ENCODE measurements at places on chromosomes 6 and 20. TPM values are rescaled to one million over a fixed set of nuclear protein-coding genes. Genes with fewer than 3 reads are reported as not detected.

Gene VSTM2L
- total RNA-seq, result not detected

Gene ACTL10
- total RNA-seq, result not detected

Gene NR2E1
- not detected for total RNA-seq

Gene MOG
- total RNA-seq, result not detected

Gene C6orf58
- not detected for total RNA-seq

Gene FAXC
- total RNA-seq, result under 0.01 TPM

Gene CRYBG1
- total RNA-seq, result 27.4 TPM

Gene OR2J3
- not detected for total RNA-seq

Gene FAM83C
- not detected for total RNA-seq

Gene TMEM170B
- total RNA-seq, result 23.0 TPM

Gene EDN3
- total RNA-seq, result not detected

Gene CD93
- 70.2 TPM for total RNA-seq

Gene NRN1
- total RNA-seq, result 70.3 TPM
